Aorta (tissue), 5 donors: ENCODE measurements at places on chromosomes 2 and 18. TPM values are rescaled to one million over a fixed set of nuclear protein-coding genes. Genes with fewer than 3 reads are reported as not detected.

DNA sequence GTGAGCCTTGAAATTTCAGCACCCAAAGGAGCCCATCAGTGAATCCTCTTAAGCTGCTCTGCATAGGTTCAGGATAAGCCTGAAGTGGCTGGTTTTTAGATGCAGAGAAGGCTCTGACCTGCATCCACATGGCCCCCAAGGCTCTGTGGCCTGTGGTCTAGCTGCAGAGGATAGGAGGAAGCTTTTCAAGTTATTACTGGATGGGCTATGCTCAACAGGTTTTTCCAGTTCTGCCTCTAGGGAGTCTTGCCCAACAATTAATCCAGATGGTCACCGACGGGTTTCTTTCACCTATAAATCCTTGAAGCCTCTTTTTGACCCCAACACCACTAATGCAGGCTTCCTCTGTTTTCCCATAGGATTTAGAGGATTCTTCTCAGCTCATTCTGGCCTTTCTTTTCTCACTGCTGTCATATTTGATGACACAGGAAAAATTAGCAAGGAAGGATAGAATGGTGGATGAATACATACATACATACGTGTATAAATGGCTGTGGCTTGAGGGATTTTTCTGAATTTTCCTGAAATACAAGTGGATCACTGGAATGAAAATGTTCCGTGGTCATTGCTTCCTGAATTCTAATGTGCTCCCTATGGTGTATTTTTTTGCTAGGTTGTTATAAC, 52.2 kb upstream of the BCL2L11 start:
- H3K4me1 ChIP-seq, result no peaks in the 10 kb centered on the region
- H3K27me3 ChIP-seq, result no peaks in the 10 kb centered on the region
- H3K4me3 ChIP-seq, result no peak overlapping the region
- H3K27ac ChIP-seq, result no peak overlapping the region
- no peak for DNase-seq
- H3K36me3 ChIP-seq, result no peaks in the 10 kb centered on the region

GRCh38 chr18:12939162-12939561, 8.6 kb upstream of the SEH1L start:
- H3K27ac ChIP-seq, result no peak overlapping the region
- no peak for DNase-seq
- no peaks in the 10 kb centered on the region for H3K4me1 ChIP-seq
- H3K36me3 ChIP-seq, result no peaks in the 10 kb centered on the region
- no peak overlapping the region for H3K4me3 ChIP-seq

The RNPEPL1 gene
- 42.9 TPM for total RNA-seq

The CBLN2 gene
- total RNA-seq, result 0.49 TPM

The B3GNT7 gene
- total RNA-seq, result 4.0 TPM

The ANKRD30B gene
- not detected for total RNA-seq

GRCh38 chr18:29712785-29713184, 1329.8 kb downstream of the DSC3 start:
- no peaks in the 10 kb centered on the region for H3K4me1 ChIP-seq
- H3K27me3 ChIP-seq, result no peaks in the 10 kb centered on the region
- no peak overlapping the region for H3K27ac ChIP-seq
- H3K36me3 ChIP-seq, result no peaks in the 10 kb centered on the region

- no peak for DNase-seq
- H3K36me3 ChIP-seq, result no peaks in the 10 kb centered on the region
- H3K27ac ChIP-seq, result no peak overlapping the region
- no peak overlapping the region for H3K4me3 ChIP-seq
- H3K4me1 ChIP-seq, result no peaks in the 10 kb centered on the region
These were observed 1145.3 kb upstream of the CHAC2 start for GRCh38 chr2:52622266-52622665.

The PPP1R1C gene
- 0.81 TPM for total RNA-seq

DNA sequence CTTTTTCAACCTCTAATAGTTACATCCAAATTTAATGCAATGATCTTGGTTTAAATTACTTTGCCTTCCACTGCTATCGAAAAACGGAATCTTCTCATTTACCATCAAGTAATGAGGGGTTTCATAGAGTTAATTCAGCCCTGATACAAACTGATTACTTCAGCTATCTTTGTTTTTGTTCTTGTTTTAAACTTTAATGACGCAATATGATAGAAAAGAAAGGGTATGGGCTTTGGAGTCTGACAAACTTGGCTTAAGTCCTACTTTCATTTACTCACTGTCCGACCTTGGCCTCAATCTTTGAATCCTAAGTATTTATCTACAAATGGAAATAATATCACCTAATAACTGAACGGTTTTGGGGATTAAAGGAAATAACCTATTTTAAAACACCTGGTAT, 16.1 kb downstream of the ADAM17 start:
- H3K27me3 ChIP-seq, result no peaks in the 10 kb centered on the region
- no peaks in the 10 kb centered on the region for H3K4me1 ChIP-seq
- no peaks in the 10 kb centered on the region for H3K36me3 ChIP-seq
- no peak overlapping the region for H3K4me3 ChIP-seq
- DNase-seq, result no peak
- no peak overlapping the region for H3K27ac ChIP-seq

DNA sequence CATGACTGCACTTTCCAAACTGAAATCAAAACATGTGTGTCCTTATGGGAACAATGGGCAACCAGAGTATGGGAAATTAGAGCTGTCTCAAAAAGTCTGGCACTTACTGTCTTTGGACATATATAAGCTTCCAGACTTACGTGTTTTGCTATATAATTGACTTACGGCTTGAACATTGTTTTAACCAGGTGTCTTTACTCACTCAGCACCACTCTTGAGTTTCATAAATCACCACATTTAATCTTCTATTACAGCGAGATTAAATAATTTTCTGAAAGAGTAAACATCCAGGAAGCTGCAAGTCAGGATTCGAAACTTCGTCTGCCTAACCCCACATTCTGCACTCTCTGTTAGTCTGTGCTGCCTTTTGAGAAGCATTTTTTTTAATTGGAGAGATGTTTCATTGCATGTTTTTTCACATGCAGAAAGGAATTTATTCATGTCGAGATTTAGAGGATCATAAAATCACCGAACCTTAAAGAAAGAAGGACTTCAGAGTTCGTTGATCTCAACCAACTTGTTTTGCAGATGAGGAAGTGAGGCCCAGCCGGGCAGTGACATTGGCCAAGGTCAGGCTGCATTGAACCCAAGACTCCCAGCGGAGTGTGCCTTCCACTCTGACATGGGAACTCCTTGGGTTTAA, 137.3 kb downstream of the SETBP1 start:
- no peak overlapping the region for H3K4me3 ChIP-seq
- DNase-seq, result no peak

The ANO7 gene
- total RNA-seq, result 1.2 TPM

GRCh38 chr2:143205106-143205764, 76.0 kb downstream of the ARHGAP15 start:
- H3K27me3 ChIP-seq, result no peaks in the 10 kb centered on the region
- H3K27ac ChIP-seq, result no peak overlapping the region
- no peaks in the 10 kb centered on the region for H3K36me3 ChIP-seq
- no peak overlapping the region for H3K4me3 ChIP-seq

The LGALSL gene
- 26.8 TPM for total RNA-seq

DNA sequence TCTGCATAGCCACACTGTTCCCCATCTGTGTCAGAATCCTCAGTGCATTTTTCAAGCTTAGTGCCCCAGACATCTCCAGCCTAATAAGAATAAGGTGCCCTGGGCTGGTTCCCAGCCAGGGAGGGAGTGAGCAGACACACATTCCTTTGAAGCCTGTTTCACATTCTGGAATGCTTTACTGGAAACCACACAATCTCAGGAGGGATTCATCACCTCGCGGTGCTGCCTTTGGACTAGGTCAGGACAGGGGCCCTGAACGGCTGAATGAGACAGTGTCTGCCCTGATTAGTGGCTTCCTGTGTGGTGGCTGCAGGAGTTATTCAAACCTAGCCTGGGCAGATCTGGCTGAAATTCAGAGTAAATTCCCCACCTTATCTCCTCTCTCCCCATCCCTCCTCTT, 108.0 kb upstream of the LDAH start:
- no peaks in the 10 kb centered on the region for H3K27me3 ChIP-seq
- H3K4me3 ChIP-seq, result no peak overlapping the region
- no peak overlapping the region for H3K27ac ChIP-seq
- H3K36me3 ChIP-seq, result no peaks in the 10 kb centered on the region

DNA sequence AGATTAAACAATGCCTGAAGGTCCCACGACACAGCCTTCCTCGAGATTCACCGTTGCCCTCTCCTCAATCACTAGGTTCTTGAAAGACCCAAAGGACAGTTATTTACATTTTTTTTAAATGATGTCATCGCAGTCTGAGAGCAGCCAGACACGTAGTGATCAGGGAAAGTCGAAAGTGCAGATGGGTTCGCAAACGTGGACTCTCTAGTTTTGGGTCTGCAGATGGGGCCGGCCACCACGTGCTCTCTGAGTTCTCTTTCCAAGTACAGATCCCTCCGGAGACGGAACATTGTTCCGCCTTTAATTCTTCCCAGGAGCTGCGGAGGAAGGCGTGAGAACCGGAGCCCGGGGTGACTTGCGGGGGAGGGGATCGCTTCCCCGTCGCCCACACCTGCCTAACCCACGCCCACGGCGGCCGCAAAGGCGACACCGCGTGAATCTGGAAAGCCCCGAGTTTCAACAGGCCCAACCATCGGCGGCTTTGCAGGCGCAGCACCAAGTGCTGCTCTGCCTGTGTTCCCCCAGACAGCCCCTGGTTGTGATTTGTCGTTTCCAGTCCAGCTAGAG, 54.3 kb downstream of the PKDCC start:
- peak overlapping the region; percentile 1 for H3K27ac ChIP-seq
- no peaks in the 10 kb centered on the region for H3K4me1 ChIP-seq
- H3K36me3 ChIP-seq, result no peaks in the 10 kb centered on the region
- no peak overlapping the region for H3K4me3 ChIP-seq

DNA sequence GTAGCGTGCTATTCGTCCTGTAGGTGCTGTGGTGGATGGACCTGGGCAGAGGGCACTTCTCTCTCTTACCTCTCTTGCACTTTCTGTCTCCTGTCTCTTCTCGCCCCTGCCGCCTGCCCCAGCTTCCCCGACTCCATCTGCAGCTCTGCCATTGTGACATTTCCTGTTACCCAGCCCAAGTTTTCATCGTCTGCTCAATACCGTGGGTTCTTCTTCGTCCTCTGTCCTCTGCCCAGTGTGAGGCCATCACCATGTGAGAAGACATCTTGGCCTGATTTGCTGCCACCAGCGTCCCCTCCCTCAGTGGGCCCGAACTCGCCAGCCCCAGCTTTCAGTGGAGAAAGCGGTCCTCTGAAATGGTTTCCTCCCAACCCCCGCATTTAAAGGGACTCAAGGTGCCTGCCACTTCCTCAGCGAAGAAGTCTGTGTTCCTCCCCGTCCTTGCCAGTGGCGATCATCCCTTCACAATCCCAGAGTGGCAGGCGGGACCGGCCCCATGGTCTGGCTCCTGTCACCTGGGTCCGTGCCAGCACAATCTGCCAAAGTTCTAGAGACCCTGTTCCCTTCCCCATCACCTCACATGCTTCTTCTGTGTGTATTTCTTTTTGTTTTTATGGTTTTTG, 18.0 kb downstream of the TGOLN2 start:
- no peak for DNase-seq
- H3K4me3 ChIP-seq, result no peak overlapping the region
- no peak overlapping the region for H3K27ac ChIP-seq

- H3K4me1 ChIP-seq, result no peaks in the 10 kb centered on the region
- H3K36me3 ChIP-seq, result no peaks in the 10 kb centered on the region
- DNase-seq, result no peak
These were observed 5.6 kb downstream of the ARL4C start for GRCh38 chr2:234491281-234491680.

GRCh38 chr2:122758967-122759366, 1003.5 kb downstream of the TSN start:
- H3K4me3 ChIP-seq, result no peak overlapping the region
- H3K27ac ChIP-seq, result no peak overlapping the region
- H3K36me3 ChIP-seq, result no peaks in the 10 kb centered on the region
- DNase-seq, result no peak

The ANKRD36 gene
- total RNA-seq, result 62.6 TPM

The EMX1 gene
- not detected for total RNA-seq

The OTX1 gene
- total RNA-seq, result not detected

- DNase-seq, result no peak
- no peaks in the 10 kb centered on the region for H3K4me1 ChIP-seq
- H3K27me3 ChIP-seq, result no peaks in the 10 kb centered on the region
- H3K4me3 ChIP-seq, result no peak overlapping the region
- no peaks in the 10 kb centered on the region for H3K36me3 ChIP-seq
These were observed 71.3 kb upstream of the ZNF521 start for GRCh38 chr18:25423267-25423666.

- no peaks in the 10 kb centered on the region for H3K27me3 ChIP-seq
- H3K4me3 ChIP-seq, result no peak overlapping the region
- H3K27ac ChIP-seq, result no peak overlapping the region
These were observed 6.6 kb upstream of the PROM2 start for GRCh38 chr2:95267458-95268210.

The PIEZO2 gene
- 8.8 TPM for total RNA-seq

- no peaks in the 10 kb centered on the region for H3K27me3 ChIP-seq
- H3K4me1 ChIP-seq, result peaks cover 2% of the 10 kb centered on the region
- H3K36me3 ChIP-seq, result no peaks in the 10 kb centered on the region
- no peak overlapping the region for H3K27ac ChIP-seq
- no peak overlapping the region for H3K4me3 ChIP-seq
- no peak for DNase-seq
These were observed 65.4 kb downstream of the AAK1 start for GRCh38 chr2:69578198-69578540.

DNA sequence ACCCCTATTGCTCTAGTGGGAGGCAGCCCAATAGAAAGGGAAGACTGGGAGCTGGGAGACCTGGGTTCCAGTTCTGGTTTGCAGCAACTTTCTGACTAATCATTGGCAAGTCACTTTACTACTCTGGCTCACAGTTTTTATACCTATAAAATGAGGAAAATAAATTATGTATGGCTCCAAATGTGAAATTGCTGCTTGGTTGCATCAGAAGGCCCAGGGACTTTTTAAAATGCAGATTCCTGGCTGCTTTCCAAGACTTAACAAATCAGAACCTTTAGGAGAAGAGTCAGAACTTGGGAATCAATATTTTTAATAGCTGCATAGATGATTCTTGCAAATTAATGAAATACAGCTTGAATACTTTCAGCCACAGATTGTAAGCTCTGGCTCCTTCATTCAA, 943.9 kb downstream of the EPHA4 start:
- no peaks in the 10 kb centered on the region for H3K4me1 ChIP-seq
- H3K4me3 ChIP-seq, result no peak overlapping the region
- no peak for DNase-seq
- no peaks in the 10 kb centered on the region for H3K27me3 ChIP-seq

The CREG2 gene
- 0.60 TPM for total RNA-seq

DNA sequence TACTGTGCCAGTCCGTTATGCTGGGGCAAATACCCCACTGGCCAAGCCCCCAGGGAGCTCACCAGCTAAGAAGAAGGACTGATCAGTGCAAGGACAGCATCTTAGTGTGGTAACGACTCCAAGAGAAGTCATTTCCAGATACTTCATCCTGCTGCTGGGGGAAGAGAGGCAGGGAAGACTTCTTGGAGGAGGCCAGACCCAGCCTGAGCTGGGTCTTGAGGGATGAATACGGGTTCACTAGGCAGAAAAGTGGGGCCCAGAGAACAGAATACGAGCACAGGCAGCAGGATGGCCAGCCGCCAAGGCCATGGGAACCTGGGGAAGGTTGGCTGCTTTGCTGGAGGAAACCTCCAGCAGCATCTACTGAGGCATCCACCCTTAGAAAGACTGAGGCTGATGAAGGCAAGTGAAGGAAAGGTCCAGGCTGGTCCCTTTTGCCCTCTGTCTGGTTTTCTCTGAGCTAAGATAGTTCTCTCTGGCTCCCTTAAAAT, 84.1 kb downstream of the GLI2 start:
- peak; percentile 42 for DNase-seq
- H3K27ac ChIP-seq, result no peak overlapping the region
- H3K27me3 ChIP-seq, result no peaks in the 10 kb centered on the region

The GPN1 gene
- 16.4 TPM for total RNA-seq

- DNase-seq, result no peak
- no peak overlapping the region for H3K4me3 ChIP-seq
- no peaks in the 10 kb centered on the region for H3K4me1 ChIP-seq
- no peak overlapping the region for H3K27ac ChIP-seq
These were observed 34.4 kb downstream of the COL4A3 start for GRCh38 chr2:227198866-227199265.
